Right atrium auricular region (tissue), 2 donors: ENCODE measurements at places on chromosomes 7 and 10. TPM values are rescaled to one million over a fixed set of nuclear protein-coding genes. Genes with fewer than 3 reads are reported as not detected.

Gene LIPM
- total RNA-seq: 0.83 TPM

Gene PLCE1
- 22.5 TPM for total RNA-seq

Gene EPO
- total RNA-seq: not detected

Gene TMEM196
- not detected for total RNA-seq

Gene SEMA4G
- 3.4 TPM for total RNA-seq

Gene MPP7
- total RNA-seq: 8.9 TPM

Gene UNC5B
- 10.9 TPM for total RNA-seq

Gene ASB10
- 4.0 TPM for total RNA-seq

Gene FAM200A
- total RNA-seq: 5.0 TPM

Gene MCM7
- total RNA-seq: 8.3 TPM

Gene NKX1-2
- total RNA-seq: not detected

Gene HTR5A
- not detected for total RNA-seq

Gene OR6V1
- total RNA-seq: not detected

Gene ADCYAP1R1
- total RNA-seq: 3.1 TPM

Gene CYP3A5
- total RNA-seq: 0.59 TPM

Gene FAM107B
- total RNA-seq: 14.1 TPM

Gene RGR
- not detected for total RNA-seq

Gene FKBP6
- total RNA-seq: not detected

Gene SPDYE11
- not detected for total RNA-seq

Gene CCDC3
- total RNA-seq: 14.9 TPM

Gene MEOX2
- total RNA-seq: 11.1 TPM

Gene RELN
- 6.9 TPM for total RNA-seq

Gene FAM20C
- total RNA-seq: 19.9 TPM

Gene KAZALD1
- total RNA-seq: 7.0 TPM

Gene SORCS1
- total RNA-seq: 4.2 TPM

Gene SKIDA1
- total RNA-seq: 2.1 TPM

Gene POLR3A
- 6.9 TPM for total RNA-seq

Gene NAT16
- total RNA-seq: not detected

Gene IFIT3
- 6.5 TPM for total RNA-seq

Gene NOC3L
- total RNA-seq: 6.0 TPM

Gene RBP4
- total RNA-seq: 48.2 TPM

Gene ANXA8L1
- 12.5 TPM for total RNA-seq

Gene GDF2
- total RNA-seq: 0.16 TPM

Gene SPAM1
- total RNA-seq: not detected

Gene WDR86
- 1.6 TPM for total RNA-seq

Gene MNX1
- total RNA-seq: not detected

Gene SPDYE5
- total RNA-seq: not detected

Gene CUL2
- 17.3 TPM for total RNA-seq

Gene ITGA8
- 4.9 TPM for total RNA-seq

Gene GRID2IP
- not detected for total RNA-seq

Gene PNLIP
- not detected for total RNA-seq

Gene SDK1
- 3.6 TPM for total RNA-seq

Gene CTNNA3
- total RNA-seq: 23.8 TPM

Gene SH2D4B
- not detected for total RNA-seq
